Ureter (tissue), 1 donor: ENCODE measurements at places on chromosomes 5 and 9. TPM values are rescaled to one million over a fixed set of nuclear protein-coding genes. Genes with fewer than 3 reads are reported as not detected.

FBP1 gene
- 231 TPM for total RNA-seq

DNA sequence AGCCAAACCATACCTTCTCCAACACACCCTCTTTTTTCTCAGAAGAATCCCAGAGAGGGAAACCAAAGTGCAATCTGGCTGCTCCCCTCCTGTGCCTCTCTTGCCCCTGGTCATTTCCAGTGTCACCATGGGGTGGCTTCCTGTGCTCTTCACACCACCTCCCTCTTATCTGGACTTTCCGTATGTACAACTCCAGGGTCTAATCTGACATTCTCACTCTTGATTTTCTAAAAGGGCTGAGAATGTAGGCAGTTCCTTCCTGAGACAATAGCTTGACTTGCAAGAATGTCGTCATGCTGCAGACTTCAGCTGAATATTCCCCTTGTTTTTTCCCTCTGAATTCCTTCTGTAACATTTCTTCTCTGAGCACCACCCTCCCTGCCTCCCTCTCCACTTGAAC is 110.2 kb downstream of the FBXL7 start:
- DNase-seq: no peak

GRIA1 gene
- not detected for total RNA-seq

DNA sequence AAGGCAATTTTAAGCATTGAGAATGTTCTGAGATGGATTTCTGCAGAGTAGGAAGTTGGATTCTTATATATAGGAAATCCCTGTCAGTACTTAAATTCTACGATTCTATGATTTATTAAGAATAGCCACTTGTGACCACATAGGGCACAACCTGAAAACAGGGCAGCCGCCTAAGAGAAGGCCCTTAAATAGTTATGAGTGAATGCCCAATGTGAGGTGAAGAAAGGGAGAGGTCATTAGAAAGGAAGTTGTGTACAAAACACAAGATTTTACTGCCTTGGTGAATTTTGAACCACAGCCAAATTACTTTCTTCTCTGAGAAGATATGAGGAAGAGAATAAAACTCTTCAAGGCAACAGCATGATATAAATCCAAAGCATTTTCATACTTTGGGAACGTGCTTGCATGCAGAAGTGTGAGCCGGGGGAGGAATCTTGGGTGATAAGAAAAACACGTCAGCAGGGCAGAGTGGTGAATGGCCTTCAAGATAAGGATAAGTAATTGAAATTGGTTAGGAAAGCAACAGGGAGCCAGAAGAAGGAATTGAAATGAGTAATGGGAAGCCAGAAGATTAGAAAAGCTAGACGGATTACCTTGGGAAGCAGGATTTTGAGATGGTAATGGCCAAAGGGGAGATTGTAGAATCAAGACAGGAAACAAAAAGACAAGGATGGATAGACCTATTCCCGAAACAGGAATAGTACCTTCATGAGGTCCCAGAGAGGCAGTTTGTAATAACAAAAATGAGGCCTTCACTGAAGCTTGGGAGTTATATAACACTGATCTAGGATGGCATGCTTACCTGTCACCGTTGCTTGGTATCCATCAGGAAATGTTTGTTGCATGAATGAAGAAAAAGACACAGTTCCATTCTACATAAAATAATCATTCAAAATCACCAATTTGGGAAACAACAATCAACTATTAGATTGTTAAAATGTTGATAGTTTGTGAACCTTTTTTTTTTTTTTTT is 244.3 kb downstream of the PDE4D start:
- no peak for DNase-seq

SLU7 gene
- total RNA-seq: 34.2 TPM

- DNase-seq: no peak
Observed at GRCh38 chr5:127290019-127290945, at the start of gene MEGF10. Gene MEGF10 (plus strand): TSS chr5:127290796. CDS start chr5:127331309, 40,513 bp downstream.

SLC30A5 gene
- 56.9 TPM for total RNA-seq

GRCh38 chr9:80448996-80449395 is 877.2 kb downstream of the TLE4 start:
- DNase-seq: no peak

DNA sequence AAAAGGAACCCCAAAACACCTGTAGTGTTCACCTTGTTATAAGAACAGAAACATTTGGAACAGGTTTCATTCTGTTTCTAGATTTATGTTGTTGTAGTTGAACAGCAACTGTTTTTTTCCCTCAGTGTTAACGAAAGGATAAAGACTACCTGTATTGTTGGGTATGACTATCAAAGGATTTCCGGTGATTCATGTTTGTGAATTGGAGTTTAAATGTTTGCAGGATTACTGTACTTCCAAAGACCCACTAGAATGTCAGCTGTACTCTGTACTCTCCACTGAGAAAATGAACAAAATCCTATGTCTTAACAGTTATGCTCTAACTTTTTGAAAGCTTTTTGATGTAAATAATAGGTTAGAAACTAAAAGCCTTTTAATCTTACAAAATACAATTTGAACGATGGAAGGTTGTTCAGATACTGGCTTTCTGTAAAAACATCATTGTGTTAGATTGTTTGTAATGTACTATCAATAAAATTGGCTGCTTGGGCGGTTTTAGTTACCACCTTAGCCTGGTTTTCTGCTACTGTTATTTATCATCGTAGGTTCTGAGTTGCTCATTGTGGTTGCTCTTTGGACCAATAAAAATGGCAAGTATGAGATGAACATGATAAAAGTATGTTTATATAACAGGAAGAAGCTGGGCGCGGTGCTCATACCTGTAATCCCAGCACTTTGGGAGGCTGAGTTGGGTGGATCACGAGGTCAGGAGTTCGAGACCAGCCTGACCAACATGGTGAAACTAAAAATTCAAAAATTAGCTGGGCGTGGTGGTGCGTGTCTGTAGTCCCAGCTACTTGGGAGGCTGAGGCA is 44.1 kb downstream of the DCP2 start:
- no peak for DNase-seq
